ENCODE measurements at places on chromosomes 5 and 9. TPM values are rescaled to one million over a fixed set of nuclear protein-coding genes. Genes with fewer than 3 reads are reported as not detected.

LOX gene
- 18.3 TPM for total RNA-seq

GGTA1 gene
- 0.13 TPM for total RNA-seq

PITX1 gene
- not detected for total RNA-seq

OR1N2 gene
- total RNA-seq: not detected

ARSI gene
- 0.49 TPM for total RNA-seq

EQTN gene
- total RNA-seq: not detected

DDX46 gene
- 21.4 TPM for total RNA-seq

SOX30 gene
- not detected for total RNA-seq

IL5 gene
- not detected for total RNA-seq

CLIC3 gene
- not detected for total RNA-seq

LHX6 gene
- total RNA-seq: 16.9 TPM

All from mammary microvascular endothelial cell (primary cell).